Aorta (tissue), 5 donors: ENCODE measurements at places on chromosomes 2 and 18.
A peak's percentile ranks its signal among the peaks of the same experiment; 100 is the strongest.

DNA sequence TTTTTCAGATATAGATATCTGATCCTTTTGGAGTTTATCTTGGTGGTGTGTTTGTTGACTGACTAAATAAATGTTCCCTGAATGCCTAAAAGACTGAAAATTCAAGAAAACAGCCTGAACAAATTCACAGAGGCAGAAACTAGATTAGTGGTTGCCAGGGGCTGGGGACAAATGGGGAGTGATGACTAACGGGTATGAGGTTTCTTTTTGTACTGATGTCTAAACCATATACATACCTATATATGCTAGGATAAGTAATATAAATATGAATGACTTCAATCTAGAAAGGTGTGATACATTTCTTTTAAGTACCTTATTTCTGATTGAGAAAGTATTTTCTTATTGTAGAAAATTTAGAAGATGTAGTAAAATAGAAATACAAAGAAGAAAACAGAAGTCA lies 176.9 kb upstream of the PGAP1 start:
- no peak for DNase-seq

DNA sequence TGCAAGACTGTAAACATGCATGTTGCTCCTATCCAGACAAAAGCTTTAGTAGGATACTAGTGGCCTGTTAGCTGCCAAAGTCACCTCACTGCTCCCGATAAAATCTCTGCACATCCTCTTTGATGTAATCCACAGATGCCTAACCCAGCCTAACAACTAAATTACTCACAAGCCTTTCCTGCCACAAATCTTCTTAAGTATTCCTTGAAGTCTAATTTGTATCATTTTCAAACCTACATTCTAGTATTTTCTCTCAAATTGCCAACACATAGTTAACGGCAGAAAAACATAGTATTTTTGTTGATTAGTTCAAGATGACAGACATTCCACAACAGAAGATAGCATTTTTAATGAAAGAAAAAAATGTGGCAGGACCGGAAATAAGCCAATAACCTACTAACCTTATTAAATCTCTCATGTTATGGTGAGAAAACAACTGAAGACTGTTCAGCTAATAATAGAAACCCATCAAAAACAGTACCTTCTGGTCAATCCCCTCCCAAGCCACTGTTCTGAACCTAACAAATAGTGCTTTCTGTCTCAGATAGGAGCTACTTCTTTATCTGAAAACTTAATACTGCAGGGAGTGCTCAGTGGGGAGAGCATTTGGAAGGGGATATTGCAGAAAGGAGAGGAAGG lies at the start of gene MPP4:
Gene MPP4, minus strand, starts transcription at position 57 of the 639 bp plus-strand sequence. CDS start 4,690 bp downstream, outside the sequence.
- no peak for DNase-seq

DNA sequence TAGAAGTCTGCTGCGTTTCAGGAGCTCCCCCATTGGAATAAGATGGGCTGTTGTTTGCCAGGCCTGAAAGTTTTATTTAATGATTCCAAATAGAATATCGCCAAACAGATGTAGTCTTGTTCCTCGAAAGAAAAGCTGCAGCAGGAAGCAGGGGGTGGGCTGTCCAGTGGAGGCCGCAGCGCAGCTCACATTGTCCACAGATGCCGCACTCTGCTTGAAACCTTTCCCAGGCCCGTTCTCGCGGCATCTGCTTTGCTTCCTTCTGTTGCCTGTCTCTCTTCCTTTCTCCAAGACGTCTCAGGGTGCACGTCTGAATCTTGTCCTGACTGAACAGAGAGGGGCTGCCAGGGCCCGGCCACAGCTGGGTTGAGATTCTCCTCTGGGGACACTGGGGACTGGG lies 12.4 kb upstream of the IGFBP2 start:
- DNase-seq: no peak

DNA sequence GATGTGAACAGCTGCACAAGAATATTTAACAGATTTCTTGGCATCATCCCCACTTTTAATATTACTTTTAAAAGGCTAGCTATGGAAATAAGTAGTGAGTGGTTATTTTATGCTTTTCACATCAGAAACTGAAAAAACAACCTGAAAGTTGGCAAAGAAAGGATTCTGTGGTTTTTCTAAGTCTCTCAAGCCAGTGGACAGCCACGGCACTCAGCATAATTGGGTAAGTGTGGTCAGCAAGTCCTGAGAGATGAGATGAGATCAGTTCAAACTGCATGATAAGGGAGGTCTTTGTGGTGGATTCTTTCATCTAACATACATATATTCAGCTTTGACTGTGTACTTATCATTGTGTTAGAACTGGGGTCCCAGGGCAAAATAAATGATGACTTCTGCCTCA lies 105.2 kb downstream of the LYPD6B start:
- DNase-seq: no peak

- no peak for DNase-seq
These were observed 1636.4 kb upstream of the NXPH2 start for GRCh38 chr2:140416577-140416976.

- DNase-seq: no peak
These were observed 276.4 kb upstream of the CXCR4 start for GRCh38 chr2:136394136-136395060.

- peak; percentile 38 for DNase-seq
These were observed 25.9 kb upstream of the GPR17 start for GRCh38 chr2:127619877-127620705.

DNA sequence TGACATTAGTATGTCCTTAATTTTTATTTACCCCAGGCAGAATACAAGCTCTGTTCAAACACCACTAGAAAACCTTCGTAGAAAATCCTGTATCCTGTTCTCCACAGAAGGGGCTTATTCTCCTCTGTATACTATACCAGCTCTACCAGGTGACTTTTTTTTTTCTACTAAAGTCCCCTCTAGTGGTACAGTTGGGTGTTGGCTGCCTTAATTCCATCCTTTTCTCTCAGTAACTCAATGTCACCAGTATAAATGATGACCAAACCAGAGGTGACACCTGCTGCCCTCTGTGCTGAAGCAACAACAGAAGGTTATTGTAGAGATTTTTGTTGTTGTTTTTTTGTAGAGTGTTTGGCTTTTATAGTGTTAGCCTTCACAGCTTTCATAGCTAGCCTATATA lies 1322.0 kb downstream of the LRP1B start:
- DNase-seq: no peak

DNA sequence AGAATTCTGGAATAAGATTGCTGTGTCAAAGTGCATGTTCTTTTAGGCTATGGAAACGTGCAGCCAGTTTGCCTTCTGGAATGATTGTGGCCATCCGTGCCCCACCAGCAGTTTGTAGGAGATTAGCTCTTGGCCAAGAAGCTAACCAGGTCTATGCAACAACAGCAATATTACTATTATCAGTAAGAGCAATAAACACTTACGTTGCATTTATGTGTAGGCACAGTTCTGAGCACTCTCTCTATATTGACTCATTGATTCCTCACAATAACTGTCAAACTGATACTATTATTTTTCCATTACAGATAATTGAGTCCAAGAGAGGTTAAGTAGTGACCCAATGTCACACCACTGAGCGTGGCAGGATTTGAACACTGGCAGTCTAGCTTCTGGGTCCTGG lies 186.4 kb downstream of the DYSF start:
- DNase-seq: no peak

DNA sequence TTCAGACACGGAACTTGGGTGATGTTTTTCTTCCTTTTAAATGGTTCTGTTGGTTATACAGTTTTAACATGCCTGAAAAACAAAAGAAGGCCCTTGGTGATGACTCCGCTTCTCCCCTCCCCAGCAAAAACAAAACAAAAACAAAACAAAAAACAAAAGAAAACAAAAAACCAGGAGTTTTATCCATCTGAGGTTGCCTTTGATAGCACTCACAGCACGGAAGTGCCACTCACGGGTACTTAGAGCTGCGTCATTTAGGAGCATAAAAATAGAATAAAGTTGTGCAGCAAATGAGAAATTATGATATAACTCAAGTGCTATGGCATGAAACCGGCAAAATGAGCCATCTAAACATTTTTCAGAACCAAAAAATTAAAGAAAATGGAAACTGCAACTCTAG lies 57.7 kb downstream of the ZEB2 start:
- DNase-seq: no peak

DNA sequence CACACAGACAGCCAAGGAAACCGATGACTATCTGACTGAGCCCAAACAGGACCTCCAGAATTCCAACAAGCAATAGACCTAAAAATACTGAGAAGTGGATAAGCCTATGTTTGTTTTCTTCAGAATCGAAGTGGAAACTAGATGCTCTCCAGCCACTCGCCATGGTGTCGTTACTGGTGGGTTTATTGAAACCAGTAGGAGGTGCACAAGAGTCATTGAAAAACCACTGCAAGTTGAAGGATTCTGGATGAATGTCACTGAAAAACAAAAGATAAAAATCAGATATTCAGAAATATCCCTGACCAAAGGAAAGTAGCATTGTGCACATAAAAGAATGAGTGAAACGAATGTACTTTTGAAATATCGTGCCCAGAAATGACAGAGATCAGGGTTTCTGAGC lies 15.3 kb downstream of the TM4SF20 start:
- no peak for DNase-seq

DNA sequence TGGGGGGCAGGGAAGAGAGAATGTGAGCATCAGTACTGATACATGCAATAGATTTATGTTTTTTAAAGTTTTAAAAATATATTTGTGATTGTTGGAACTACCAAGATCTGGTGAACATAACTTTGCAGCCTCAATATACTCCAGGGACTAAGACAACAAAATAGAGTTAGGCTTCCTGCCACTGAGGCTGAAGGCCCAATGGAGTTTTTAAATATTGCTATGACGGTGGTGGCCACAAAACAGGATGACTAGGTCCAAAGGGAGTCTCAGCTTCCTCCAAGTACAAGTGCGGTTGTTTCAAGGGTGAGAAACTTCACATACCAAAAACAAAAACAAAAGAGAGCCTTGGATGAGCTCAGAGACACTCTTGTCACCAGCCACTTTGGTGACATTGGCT lies 72.9 kb downstream of the CCBE1 start:
- DNase-seq: no peak

DNA sequence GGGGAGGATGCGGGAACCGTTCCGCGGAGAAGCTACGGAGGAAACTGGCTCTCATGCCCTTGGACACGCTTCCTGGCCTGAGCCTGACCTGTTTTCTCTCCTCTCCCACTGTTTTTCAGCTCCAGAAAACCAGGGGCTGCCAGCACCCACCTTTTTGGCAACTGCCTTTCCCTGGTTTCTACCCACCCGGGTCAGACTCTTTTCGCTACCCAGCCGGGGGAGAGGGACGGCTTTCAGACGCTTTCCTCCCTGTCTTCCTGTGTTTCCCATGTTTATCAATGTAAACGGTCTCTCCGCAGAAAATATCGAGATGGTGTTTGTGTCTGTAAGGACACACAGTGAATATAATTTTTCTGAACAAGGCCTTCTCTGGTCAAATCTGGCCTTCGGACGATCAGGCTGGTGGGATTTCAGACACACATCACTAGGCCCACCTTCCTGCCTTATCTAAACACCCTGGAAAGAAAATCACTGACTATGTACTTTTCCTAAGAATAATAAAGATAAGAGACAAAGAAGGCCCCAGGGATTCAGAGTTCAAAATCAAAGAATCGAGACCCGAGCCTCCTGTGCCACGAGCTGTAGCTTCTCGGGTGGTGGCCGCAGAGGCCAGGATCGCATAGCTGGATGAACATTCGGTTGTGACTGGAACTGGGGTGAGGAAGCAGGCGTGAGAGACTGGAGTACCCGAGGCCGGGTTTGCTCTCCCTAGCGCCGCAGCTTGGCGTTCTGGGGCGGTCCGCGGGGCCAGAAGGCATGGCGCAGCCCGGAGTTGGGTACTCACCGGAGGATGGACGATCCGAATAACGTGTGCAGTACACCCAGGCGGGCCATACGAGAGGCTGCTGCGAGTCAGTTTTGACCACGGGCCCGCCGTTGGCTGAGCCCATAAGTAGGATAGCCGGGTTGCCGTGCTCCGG lies 1.7 kb downstream of the EN1 start:
- DNase-seq: no peak

GRCh38 chr2:201797175-201797840 lies 9.0 kb upstream of the CDK15 start:
- no peak for DNase-seq

- no peak for DNase-seq
These were observed 6.5 kb upstream of the THOC1 start for GRCh38 chr18:274313-274712.

- DNase-seq: no peak
These were observed 138.5 kb upstream of the LYPD6 start for GRCh38 chr2:149191915-149192314.

DNA sequence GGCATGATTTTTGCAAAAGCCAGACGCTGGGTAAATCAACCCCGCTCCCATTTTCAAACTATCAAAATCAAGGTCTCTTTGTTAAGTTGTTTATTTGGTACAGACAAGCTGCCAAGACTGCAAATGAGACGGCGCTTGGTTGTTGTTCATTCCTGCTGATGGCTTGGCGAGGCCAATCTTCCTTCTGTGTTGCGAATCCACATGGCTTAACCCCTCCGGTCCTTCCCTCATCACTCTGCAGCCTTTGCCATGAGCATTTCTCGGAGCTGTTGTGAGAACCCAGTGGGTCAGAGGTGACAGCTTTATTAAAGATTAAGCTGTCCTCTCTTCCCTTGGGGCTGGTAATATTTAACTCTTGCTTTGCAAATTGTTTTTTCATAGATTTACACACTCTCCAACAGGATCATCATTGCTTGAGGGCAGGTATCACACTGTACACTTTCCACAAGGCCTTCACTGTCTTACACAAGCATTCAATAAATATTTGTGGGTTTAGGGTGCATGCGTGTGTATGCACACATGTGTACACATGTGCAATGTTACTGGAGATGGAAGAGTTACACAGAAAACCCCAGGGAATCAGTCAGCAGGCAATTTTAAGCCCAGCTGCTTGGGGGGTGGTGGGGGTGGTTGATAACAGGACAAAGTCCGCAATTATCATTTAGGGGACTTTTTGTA lies 27.8 kb upstream of the KCNF1 start:
- no peak for DNase-seq

GRCh38 chr2:3664925-3665324 lies 6.9 kb downstream of the ALLC start:
- DNase-seq: no peak

DNA sequence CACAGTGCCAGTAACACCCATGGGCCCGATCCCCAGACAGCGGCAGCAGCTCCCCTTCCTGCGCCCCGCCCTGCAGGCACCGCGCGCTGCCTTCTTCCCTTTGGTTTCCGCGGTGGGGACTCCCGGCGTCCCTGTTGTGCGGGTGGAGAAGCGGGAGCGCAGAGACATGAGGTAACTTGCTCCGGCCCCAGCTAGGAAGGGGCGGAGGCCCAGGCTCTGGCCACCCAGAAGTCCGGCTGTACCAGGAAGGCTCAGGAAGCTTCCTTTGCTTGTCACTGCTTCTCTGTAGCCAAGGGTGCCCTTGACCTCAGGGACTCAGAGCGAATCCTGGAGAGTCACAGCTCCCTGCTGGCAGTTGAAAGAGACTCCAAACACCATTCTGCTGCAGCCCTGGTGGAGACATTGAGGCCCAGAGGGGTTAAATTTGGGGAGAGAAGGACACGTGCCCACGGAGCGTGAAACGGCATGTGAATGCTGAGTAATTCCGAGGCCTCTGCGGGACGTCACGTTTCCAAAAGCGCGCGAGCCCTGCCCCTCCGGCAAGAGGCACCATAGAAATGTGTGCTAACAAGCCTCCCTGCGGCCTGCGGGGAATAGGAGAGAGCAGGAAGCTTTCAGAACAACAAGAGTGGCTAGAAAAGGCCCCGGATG lies 6.7 kb upstream of the ADCY3 start:
- peak; percentile 80 for DNase-seq
